ENCODE measurements at places on chromosomes 7 and 10.

DNA sequence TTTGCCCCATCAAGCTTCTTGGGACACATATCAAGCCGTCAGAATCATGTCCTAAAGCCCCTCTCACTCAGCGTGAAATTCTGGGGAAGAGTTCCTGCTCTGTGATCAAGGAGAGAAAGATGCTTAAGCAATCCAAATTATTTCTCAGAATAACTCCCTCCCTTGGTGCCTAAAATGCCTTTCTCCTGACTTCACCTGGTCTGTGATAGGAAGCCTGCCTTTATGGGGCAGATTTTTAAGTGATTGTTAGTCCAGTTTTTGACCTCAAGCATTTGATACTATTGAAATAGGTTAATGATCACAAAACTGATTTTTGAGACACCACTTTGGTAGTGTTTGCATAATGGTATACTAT is 76.4 kb upstream of the MAGI2 start:
- DNase-seq: no peak

GRCh38 chr7:26153823-26154783 is 2.1 kb downstream of the NFE2L3 start:
- peak; percentile 44 for DNase-seq

GRCh38 chr10:110962443-110962842 is 43.0 kb downstream of the SHOC2 start:
- DNase-seq: no peak

GRCh38 chr7:28346256-28346655 is 66.1 kb upstream of the CREB5 start:
- no peak for DNase-seq

- DNase-seq: no peak
Observed at GRCh38 chr10:99537989-99538917, 5.5 kb downstream of the NKX2-3 start.

DNA sequence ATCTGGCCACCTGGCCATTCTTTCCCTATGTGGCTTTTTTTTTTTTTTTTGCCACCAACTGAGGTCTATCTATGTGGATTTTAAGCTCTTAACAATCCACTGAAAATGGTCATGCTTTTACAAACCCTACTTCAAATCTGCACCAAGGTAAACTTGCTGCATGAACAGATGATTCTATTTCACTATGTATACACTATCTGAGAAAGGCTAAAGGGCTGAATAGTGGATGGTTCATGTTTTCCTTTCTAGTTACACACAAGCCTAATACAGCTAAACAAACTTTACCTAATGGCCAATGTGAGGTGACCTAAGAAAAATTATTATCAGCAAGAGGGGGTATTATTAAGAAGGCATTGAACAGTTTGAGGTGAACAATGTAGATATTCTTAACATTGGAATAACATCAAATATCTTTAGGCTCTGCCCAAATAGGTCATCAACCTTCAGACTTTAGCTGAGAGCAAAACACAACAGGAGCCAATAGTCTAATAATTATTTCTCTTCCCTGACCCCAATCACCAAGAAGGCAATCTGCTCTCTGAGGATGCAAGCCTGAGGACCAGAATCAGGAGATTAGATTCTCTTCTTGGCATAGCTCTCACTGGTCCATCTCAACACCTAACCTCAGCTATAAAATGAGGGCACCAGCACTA is 160.1 kb downstream of the CPEB3 start:
- no peak for DNase-seq

GRCh38 chr7:72446131-72446530 is 34.0 kb upstream of the CALN1 start:
- no peak for DNase-seq

DNA sequence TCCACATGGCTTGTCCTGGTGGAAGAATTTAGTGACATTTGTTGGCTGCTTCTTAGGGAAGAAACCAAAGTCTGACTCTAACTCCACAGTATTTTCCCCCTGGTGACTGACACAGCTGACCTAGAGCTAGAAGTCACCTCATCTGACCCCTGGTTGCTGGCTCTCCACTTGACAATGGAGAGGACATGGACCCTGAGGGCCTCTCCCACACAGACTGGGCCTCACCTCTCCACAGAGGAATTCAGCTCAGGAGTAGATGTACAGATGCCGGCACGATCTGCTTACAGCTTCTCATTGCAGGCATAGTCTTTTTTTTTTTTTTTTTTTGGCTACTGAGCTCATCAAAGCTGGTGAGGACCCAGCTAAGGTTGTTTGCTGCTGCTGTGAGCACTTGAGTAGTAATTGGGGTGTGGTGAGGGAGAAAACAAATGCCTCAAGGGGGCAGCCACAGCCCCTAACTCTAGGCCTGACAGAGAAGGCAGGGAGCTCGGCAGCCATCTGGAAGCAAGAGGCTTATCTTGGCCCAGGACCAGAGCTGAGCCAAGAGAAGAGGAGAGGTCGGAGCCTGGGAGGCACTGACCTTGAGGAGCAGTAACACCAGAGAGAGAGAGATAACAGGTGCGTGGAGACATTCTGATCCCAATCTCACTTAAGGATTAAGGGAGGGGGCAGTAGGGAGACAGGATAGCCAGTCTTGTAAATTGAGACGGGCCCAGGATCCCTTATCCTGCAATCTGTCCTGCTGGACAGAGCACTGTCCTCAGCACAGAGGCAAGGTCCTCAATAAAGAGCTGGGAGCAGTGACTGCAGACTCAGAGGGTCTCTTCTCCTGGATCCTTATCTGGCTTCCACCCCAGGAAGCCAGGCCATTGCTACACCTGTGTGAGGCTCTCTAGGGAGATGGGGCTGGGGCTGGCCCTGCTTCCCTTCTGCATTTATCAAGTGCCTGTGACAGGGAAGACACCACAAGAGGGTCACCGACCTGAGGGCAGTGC is 9.4 kb downstream of the PRSS58 start:
- DNase-seq: no peak

DNA sequence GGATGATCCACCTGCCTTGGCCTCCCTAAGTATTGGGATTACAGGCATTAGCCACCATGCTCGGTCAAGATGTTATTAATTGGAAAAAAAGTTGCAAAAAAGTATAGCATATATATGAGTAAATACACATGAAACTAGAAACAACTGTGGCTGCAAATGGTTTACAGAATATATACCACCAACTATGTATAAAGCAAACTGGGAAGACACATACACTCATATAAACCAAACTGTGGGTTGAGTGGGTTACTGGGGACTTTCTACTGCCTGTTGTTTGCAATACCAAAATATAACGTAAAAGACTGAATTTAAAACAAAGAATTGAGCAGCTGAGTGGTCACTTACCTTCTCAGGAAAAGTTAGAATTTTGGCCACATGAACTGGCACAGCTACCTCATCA is 8.1 kb downstream of the POLR3A start:
- no peak for DNase-seq

- DNase-seq: no peak
Observed at GRCh38 chr10:116247691-116248090, 25.3 kb downstream of the GFRA1 start.

DNA sequence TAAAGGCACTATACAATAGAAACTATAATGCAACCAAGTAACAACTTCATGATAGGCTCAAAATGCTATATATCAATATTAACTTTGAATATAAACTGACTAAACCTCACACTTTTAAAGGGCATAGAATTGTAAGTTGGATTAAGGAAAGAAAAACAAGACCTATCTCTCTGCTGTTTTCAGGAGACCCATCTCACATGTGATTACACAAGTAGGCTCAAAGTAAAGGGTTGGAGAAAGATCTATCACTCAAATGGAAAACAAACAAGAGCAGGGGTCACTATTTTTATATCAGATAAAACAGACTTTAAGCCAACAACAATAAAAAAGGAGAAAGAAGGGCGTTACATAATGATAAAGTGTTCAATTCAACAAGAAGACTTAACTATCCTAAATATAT is 155.5 kb downstream of the CDK14 start:
- no peak for DNase-seq

DNA sequence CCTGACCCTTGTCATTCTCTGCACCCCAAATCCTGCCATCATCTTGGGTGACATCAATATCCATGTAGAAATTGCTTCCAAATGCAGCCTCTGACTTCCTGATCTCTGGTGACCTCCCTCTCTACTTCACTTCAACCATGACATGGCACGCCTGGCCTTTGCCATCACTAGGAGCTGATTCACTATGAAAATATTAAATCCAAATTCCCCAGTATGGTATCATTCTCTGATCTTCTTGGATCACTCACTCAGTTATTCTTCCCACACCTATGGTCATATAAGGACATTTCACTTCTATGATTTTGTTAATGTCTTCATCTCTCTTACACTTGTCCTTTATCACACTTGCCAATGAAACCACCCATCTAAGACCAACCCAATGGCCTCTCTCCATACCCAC is 73.7 kb upstream of the ODAD2 start:
- no peak for DNase-seq

DNA sequence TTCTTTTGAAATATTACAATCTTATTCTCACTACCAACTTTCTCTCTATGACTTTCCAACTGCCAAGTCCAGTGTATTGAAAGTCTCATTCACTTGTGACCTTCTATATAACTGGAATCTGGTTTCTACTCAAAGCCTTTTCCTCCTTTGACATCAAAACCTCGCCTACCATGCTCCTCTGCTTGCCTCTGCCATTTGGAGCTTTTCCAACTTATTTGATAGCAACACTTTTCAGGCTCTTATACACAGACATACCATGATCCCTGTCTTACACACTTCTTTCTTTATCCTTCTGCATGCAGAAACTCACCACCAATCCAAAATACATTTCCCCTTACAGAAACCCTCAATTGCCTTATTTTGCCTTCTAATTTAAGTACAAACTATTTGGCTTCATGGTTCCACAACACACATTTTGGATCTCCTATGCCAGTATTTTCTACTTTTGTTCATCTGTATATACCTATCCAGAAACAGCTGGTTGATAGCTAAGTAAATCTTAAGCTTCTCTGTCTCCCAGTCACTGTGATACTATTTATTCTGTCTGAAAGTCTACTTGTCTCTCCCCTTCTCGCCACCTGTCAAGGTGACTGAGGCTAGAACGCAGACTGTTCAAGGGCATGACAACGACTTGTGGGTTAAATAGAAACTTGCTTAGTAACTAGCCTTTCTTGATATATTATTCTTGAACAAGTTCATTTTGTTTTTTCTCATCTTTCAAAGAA is 22.4 kb downstream of the GNG11 start:
- no peak for DNase-seq

DNA sequence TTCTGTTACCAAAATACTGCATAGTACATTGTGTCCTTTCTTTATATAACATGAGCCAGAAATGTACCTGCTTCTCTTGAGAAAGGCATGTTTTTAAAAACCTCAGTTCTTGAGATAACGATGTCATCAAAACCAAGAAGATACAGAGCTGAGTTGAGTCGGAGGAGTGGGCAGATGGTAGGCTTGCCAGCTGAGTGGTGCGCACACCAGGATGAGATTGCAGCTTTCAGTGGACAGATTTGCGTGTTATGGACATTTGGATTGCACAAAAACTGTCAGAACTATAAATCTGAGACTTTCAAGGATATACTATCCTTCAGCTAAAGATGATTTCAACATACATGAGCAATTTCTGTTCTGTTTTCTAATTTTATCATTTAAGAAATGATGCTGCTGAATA is 25.0 kb downstream of the PRKAR2B start:
- DNase-seq: no peak

- no peak for DNase-seq
Observed at GRCh38 chr10:6069081-6069931, 7.1 kb upstream of the IL2RA start.

GRCh38 chr10:24381235-24382010 is 172.5 kb downstream of the KIAA1217 start:
- DNase-seq: no peak

GRCh38 chr10:69469976-69470375 is 18.7 kb downstream of the TSPAN15 start:
- no peak for DNase-seq

Measured in stimulated activated naive CD4-positive, alpha-beta T cell treated with Interleukin-2 at 50 U/mL for 16 hours (primary cell).